ENCODE measurements at places on chromosomes 16 and 17. TPM values are rescaled to one million over a fixed set of nuclear protein-coding genes. Genes with fewer than 3 reads are reported as not detected.

GRAPL gene
- polyA plus RNA-seq = 10.1 TPM

GPR142 gene
- not detected for polyA plus RNA-seq

CA5A gene
- polyA plus RNA-seq = not detected

ZDHHC7 gene
- polyA plus RNA-seq = 30.8 TPM

SLC22A31 gene
- polyA plus RNA-seq = not detected

LPO gene
- not detected for polyA plus RNA-seq

SMIM36 gene
- not detected for polyA plus RNA-seq

RDM1 gene
- polyA plus RNA-seq = not detected

CCDC78 gene
- 0.74 TPM for polyA plus RNA-seq

WNT3 gene
- polyA plus RNA-seq = 0.14 TPM

RBFOX1 gene
- polyA plus RNA-seq = not detected

GGT6 gene
- polyA plus RNA-seq = not detected

ACSM2B gene
- not detected for polyA plus RNA-seq

NPIPA3 gene
- 0.80 TPM for polyA plus RNA-seq

IL17C gene
- not detected for polyA plus RNA-seq

RAD51D gene
- 14.3 TPM for polyA plus RNA-seq

DNASE1L2 gene
- not detected for polyA plus RNA-seq

ZSCAN10 gene
- not detected for polyA plus RNA-seq

TAT gene
- not detected for polyA plus RNA-seq

CTF1 gene
- polyA plus RNA-seq = not detected

KRTAP9-8 gene
- polyA plus RNA-seq = not detected

TNK1 gene
- polyA plus RNA-seq = 4.4 TPM

KRTAP4-6 gene
- polyA plus RNA-seq = not detected

MYH3 gene
- 1.6 TPM for polyA plus RNA-seq

C16orf96 gene
- polyA plus RNA-seq = 0.05 TPM

KDM6B gene
- 1.9 TPM for polyA plus RNA-seq

MYCBPAP gene
- polyA plus RNA-seq = 1.3 TPM

CDT1 gene
- 0.20 TPM for polyA plus RNA-seq

GNGT2 gene
- polyA plus RNA-seq = 10.3 TPM

XYLT1 gene
- 0.80 TPM for polyA plus RNA-seq

SPATA32 gene
- polyA plus RNA-seq = 0.34 TPM

SLC38A8 gene
- not detected for polyA plus RNA-seq

SCARF1 gene
- 0.19 TPM for polyA plus RNA-seq

SPNS1 gene
- polyA plus RNA-seq = 20.9 TPM

PYY gene
- polyA plus RNA-seq = not detected

INTS2 gene
- polyA plus RNA-seq = 2.9 TPM

TNP2 gene
- polyA plus RNA-seq = not detected

SLC13A2 gene
- not detected for polyA plus RNA-seq

ACSM5 gene
- not detected for polyA plus RNA-seq

MT1E gene
- polyA plus RNA-seq = 0.49 TPM

HIRIP3 gene
- polyA plus RNA-seq = 21.0 TPM

CCL7 gene
- not detected for polyA plus RNA-seq

PHOSPHO1 gene
- polyA plus RNA-seq = 1.0 TPM

TSPOAP1 gene
- 1.3 TPM for polyA plus RNA-seq

WFDC1 gene
- not detected for polyA plus RNA-seq

FA2H gene
- polyA plus RNA-seq = 4.0 TPM

TMEM101 gene
- 24.6 TPM for polyA plus RNA-seq
